ENCODE measurements at places on chromosomes 6 and 20.

GRCh38 chr6:151534576-151534975 lies 40.8 kb downstream of the CCDC170 start:
- DNase-seq: no peak

GRCh38 chr6:128271011-128271410 lies 249.4 kb downstream of the PTPRK start:
- no peak for DNase-seq

DNA sequence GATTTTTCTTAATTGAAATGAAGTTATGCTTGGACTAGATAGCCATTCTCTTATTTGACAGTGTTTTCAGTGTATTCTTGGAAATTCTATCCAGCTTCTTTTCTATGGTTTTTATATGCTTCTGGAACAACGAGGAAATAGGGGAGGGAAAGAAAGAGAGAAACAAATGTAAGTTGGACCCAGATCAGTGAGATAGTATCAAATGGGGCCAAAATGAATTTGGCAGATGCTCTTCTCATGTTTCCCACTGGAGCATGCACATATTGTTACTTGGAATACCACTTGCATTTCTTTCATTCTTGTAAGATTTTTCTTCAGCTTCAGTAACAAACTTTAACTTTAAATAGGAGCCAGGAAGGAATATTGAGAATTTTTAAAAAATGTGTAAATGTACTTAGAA lies 312.3 kb downstream of the PRL start:
- no peak for DNase-seq

GRCh38 chr6:12693122-12693521 lies 23.4 kb upstream of the PHACTR1 start:
- DNase-seq: no peak

DNA sequence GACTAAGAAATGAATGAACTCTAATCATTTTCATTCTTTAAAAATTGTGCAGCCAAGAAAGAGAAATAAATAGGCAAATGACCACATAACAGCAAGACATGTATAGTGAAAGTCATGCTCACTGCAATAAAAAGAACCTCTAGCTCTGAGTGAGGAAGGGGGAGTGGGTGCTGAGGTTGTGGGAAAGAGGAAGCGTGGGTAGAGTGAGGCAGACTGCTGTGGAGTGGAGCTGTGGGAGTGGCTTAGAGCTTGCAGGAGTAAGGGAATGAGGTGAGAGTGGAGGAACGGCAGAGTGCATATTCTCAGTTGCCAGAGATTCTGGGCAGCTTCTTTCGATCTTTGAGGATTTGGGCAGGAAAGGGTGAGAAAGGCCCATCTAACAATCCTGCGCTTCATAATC lies 10.4 kb downstream of the DEFB129 start:
- DNase-seq: no peak

DNA sequence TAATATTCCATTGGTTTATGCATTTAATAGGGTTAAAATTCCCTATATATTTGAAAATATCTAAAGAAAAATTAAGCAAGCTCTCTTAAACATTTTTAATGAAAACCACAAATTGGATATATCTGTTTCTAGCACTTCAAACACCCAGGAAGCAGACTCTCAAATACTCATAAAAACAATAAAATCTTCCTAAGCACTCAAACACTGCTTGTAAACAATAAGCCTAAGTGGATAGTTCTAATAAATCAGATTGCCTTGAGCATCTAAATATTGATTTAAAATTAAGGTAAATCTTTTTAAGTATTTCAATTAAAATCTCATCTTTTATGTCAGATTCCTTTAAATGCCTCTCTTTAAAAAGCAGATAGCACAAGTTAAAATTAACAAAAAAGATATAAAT lies 254.4 kb downstream of the KCNQ5 start:
- DNase-seq: no peak

DNA sequence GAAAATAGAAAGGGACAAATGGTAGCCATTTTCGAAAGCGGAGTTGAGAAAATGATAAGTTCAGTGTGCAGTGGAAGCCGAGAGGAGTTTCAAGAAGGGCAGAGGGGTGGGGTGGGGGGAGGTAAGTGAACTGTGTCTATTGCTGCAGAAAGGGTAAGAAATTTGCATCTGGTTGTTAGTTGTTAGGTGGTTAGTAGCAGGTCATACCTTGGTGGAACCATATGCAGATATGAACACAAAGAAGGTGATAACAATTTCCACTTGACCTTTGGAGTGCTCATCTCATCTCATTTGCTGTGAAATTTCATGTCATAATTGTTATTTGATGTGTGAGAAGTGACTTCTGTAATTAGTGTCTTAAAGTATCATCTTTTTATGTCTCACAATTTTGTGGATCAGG lies 288.2 kb downstream of the QKI start:
- DNase-seq: no peak

DNA sequence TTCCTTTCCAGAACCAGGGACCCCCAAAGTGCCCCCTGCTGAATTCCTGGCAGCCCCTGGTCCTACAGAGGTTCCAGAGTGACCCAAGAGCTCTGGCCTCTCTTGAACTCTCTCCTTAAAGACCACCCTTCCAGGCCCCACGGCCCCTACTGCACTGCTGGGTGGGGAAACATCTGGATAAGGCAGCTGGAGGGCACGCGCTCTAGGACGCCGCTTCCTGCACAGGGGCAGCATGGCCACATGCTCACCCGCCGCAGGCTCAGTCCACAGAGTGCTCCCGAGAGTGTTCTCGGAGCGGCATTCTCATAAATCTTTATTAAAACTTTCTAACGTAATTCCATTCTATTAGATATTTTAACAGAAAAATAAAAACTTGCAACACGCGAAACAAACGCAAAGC lies 37.0 kb downstream of the RRBP1 start:
- DNase-seq: no peak

DNA sequence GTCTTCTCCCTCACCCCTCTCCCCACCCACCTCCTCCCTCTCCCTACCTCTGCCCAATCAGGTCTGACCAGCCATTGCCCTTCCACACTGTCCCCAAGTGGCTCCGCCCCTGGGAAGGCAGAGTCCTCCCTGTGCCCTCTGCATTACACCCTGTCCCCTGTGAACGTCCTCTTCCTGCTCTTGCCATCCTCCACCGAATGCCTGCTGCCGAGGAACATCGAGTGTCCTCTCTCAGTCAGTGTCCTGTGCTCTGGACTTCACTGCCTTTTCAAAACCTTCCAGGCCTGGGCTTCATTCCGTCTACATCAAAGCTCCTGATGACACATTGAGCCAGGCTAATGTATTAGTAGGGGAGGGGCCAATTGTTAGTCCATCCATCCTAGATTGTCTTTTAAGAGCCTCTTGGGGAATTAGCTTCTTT lies 3.3 kb upstream of the PACSIN1 start:
- no peak for DNase-seq

DNA sequence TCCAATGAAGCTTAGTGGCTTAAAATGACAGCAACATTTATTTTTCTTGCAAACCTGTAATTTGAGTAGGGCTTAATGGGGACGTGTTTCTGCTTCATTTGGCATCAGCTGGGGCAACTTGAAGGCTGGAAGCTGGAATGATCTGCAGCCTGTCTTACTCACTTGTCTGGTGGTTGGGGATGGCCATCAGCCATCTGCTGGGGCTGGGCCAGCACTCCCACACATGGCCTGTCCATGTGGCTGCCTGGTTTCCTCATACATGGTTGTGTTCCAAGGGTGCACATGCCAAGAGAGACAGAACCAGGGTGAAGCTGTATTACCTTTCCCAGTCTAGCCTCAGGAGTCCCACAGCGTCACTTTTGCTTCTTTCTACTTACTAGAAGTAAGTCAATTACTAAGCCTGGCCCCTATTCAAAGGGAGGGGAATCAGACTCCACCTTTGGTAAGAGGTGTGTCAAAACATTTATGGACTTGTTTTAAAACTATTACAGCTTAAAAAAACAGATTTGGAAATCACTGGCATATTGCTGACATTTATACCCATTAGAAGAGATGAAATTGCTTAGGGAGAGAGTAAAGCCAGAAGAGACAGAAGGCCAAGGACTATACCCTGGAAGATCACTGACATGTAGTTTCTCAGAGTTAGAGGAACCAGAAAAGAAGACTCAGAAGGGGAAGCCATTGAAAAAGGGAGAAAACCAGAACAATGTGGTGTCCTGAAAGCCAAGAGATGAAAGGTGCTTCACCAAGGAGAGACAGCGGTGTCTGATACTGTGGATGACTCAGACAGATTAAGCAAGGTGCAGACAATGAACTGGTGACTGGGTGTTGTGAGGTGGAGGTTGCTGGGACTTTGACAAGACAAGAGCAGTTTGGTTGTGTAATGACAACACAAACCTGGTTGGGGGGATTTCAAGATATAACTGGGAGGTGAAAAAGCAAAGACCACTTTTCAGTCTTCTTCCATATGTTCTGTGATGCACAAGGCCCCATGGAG lies 345.2 kb downstream of the GJA1 start:
- peak; percentile 7 for DNase-seq

DNA sequence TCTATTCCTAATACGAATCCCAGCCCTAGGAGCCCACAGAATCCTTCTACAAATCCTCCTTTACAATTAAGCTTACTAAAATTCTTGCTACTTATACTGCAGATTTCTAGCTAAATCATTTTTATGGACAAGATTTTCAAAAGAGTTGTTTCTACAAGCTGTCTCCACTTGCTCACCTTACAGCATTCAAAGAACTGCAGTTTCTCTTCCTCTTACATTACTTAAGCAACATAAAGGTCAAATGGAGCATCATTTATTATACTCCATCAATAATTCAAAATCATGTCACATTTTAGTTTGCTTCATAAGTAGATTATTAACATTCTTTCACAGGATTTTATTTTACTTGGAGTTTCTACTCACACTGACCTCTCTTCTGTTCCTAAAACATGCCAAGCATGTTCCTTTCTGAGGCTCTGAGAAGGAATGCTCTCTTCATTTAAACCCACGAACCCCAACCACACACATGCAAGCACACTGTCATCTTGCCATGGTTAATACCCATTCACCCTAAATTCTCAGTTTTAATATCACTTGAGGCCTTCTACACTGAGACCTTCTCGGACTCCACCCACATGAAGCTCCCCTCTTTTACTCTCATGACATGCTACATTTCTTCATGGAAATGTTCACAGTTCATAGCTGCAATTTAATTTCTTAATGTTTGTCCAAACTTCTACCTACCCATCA lies 388.2 kb downstream of the TBC1D32 start:
- DNase-seq: no peak

DNA sequence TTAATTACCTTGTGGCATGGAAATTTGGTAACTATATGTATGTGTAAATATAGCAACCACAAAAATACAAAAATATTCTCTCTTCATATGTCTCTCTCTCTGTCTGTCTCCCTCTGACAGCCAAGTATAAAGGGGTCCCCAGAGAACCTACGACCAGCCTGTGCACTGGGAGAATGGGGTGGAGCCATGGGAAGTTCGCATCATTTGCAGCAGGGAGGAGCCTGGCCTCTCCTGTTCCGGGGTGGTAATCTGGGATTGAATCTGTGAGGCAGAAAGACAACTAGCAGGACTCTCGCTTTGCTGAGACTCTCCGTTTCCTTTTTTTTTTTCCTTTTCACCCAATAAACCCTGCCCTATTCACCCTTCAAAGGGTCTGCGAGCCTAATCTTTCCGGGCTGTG lies 1109.1 kb downstream of the HACE1 start:
- DNase-seq: no peak

DNA sequence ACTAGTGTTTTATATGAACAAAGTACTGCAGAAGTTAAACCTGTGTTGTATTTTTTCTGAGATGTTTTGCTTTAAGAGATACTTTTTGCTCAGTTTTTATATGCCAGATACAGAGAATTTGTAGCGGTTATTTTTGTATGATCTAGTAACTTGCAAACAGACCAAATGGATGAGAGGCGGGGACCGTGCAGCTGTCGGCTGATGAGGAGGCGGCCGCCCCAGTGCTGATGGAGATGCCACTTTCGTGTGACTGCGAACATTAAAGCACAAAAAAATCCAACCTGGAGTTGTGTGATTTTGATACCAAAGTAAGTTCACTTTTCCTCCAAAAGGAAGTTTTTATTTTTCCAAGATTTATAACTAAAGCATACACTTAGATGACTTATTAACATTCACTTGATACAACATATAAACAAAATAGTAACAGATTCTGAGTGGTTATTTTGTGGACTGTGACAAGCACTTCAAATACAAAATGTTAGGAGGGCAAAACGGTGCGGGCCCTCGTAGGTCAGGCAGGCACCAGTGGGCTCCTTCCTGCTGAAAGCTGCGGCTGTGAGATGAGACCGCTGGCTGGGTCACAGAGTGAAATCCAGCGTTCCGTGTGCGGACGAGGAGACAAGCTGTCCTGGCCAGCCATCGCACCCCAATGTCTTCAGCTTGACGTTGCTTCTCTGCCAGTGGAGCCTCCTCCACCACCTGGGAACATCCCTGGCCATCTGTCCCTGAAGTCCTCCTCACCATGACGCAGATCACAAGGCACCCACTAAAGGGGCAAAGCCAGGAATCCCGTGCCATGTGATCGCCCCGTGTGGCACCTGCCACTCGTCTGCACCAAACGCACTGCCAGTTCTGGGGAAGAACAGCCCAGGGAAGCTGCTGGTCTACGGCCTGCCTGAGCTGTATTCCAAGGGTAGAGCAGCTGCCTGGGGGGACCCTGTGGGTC lies 4.0 kb upstream of the OGFR start:
- no peak for DNase-seq

GRCh38 chr20:34060970-34061369 lies 51.1 kb downstream of the EIF2S2 start:
- no peak for DNase-seq

DNA sequence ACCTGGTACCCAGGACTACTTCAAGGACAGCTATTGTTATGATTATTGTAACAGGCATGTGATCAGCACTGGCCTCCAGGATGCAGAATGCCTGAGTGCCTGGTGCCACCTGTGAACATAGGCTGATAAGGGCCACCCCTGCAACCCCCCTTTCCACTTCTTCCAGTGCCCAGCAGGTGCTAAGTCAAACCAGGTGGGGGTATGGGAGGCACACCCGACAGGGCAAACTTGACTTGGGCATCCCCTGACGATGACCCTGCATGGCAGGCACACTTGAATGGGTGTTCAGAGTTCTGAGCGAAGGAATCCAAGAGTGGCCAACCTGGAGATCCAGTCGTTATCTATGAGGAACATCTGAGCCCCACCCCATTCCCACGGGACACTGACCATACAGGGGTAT lies 3.4 kb downstream of the ADA start:
- DNase-seq: no peak

- peak; percentile 51 for DNase-seq
Measured at GRCh38 chr6:159968295-159969203, at the start of gene IGF2R. Gene IGF2R (plus strand): TSS chr6:159969082. CDS start chr6:159969247, 165 bp downstream.

GRCh38 chr6:161067749-161068148 lies 76.2 kb downstream of the MAP3K4 start:
- no peak for DNase-seq

DNA sequence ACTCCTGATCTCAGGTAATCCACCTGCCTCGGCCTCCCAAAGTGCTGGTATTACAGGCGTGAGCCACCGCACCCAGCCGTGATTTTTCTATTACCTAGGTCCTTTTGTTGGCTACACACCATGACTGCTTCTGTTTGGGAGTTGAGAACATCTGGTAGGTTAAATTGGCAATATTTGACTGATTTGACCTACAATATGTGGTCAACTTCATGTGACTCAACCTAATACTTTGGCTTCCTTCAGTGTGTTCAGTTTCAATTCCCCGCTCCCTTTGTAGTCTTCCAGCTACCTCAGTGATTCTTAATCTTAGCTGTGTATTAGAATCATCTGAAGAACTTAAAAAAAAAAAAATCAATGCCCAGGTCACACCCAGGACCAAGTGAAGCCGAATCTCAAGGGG lies 47.4 kb downstream of the MYB start:
- DNase-seq: no peak

Data from amniotic stem cell (primary cell).